HS-27A (cell line): ENCODE measurements at places on chromosomes 16 and 17.
A peak's percentile ranks its signal among the peaks of the same experiment; 100 is the strongest.

GRCh38 chr17:65268832-65269231 lies 131.7 kb downstream of the RGS9 start:
- no peak for DNase-seq

- DNase-seq, result no peak
These were observed 105.4 kb downstream of the STX8 start for GRCh38 chr17:9470171-9470570.

DNA sequence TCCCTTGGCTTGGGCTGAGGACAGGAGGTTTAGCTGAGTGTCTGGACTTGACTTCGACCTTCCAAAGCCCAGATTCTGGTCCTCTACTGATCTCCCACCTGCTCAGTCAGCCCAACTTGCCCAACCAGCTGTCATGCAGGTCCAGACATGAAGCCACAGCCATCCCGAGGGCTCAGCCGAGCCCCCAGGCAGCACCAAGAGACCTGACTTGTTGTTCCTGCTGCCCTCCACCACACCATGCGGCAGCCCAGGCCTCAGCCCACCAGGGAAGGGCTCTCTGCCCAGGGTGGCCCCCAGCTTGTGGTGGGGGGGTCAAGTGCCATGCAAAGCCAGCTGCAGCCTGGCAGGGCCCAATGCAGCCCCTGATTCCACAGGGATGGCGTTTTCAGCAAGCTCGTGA lies 17.2 kb upstream of the CACNG4 start:
- DNase-seq, result no peak

- peak; percentile 3 for DNase-seq
These were observed 117.4 kb downstream of the IRF8 start for GRCh38 chr16:86016201-86016965.

- no peak for DNase-seq
These were observed 470.7 kb downstream of the SOX9 start for GRCh38 chr17:72591289-72592241.

DNA sequence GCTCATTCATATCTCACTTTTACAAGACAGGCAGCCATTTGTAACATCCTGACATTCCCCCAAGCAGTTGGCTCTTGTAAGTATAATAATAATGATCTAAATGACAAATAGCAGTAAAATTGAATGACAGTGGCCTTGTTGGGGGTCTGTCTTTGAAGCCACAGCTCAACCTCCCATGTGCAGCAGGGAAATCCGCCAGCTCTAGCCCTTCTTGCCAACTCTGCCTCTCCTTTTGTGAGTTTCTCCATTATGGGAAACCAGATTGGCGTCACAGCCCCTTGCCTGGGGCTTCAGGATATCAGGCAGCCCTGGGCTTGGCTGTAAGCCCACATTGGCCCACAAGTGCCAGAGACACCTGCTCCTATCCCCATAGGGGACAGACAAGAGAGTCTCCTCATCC lies 70.4 kb upstream of the CACNG5 start:
- DNase-seq, result no peak

GRCh38 chr16:22123759-22124490 lies 31.6 kb downstream of the VWA3A start:
- DNase-seq, result no peak

DNA sequence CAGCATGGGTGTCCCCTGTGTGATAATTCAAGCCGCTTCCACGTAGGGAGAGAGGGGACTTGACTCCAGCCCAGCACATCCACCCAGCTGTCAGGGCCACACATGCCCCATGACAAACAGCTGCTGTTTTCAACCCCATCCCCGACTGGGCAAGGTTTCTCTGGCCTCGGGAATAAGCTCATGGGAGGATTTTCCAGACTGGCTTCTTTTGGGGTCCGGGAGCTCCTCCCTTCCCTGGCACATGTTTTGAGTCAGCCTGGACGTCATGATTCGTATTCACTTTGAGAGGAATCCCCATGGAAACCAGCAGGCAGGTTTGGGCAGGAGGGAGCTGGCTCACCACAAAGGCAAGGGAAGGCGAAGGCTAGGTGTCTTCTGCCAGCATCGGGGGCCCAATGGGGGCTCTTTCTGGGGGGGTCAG lies 156.4 kb downstream of the CMIP start:
- DNase-seq, result no peak

- no peak for DNase-seq
These were observed 8.3 kb downstream of the PRSS8 start for GRCh38 chr16:31127182-31127581.

DNA sequence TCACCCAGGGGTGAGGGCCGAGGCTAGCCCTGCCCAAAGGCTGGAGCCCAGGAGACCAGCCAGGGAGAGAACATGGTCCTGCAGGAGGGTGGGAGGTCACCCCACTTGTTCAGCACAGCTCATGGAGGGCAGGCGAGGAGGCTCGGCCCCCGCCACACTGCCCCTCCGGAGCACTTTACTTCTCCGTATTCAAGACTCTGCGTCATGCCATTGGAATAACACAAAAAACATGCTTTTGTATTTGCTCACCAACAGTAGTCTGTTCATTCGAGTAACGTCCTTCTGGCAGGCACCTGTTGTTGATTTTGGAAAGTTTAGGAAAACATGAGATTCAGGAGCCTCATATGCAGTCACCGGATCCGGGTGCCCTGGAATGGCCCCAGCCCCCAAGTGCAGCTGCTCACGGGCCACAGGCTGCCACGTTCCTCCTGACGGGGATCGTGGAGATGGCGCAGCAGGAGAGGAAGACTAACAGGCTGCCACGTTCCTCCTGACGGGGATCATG lies 81.1 kb upstream of the DNAH17 start:
- DNase-seq, result no peak

- DNase-seq, result peak; percentile 30
These were observed at the start of gene VPS25 for GRCh38 chr17:42773290-42774035. Gene VPS25 (plus strand): TSS chr17:42773449. CDS start chr17:42773476, 27 bp downstream.

- DNase-seq, result no peak
These were observed 191.0 kb upstream of the PMFBP1 start for GRCh38 chr16:72362973-72363372.

GRCh38 chr16:15906439-15906838 lies 18.0 kb upstream of the CEP20 start:
- DNase-seq, result no peak

DNA sequence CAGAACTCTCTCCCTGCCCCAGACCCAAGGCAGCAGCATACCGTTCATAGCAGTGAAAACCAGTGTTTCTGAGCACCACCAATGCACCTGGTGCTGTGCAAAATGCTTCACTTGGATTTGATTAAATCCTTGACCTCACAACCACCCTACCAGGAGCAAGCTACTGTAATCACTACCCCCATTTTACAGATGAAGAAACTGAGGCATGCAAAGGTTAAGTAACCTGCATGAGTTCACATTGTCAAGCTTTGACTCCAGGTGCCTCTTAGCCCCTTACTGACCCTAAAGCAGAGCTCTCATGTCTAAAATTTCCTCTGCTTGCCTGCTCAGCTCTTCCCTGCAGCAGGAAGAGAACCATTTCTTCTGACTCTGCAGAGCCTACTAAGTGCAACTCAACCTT lies 34.2 kb upstream of the GOSR2 start:
- DNase-seq, result no peak

DNA sequence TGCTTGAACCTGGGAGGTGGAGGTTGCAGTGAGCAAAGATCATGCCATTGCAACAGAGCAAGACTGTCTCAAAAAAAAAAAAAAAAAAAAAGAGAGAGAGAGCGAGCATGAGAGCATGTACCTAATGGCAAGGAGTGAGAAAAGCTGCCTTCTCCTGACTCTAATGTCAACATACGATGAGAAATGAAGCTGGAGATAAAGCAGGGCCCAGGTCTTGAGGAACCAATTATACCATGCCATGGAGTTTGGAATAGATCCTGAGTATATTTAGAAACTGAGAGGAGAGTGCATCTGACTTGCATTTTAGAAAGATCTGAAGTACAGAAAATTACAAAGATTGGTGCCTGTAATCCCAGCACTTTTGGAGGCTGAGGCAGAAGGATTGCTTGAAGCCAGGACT lies 3.8 kb upstream of the MAP2K6 start:
- DNase-seq, result no peak

GRCh38 chr17:61551255-61551742 lies 39.7 kb downstream of the NACA2 start:
- peak; percentile 9 for DNase-seq

DNA sequence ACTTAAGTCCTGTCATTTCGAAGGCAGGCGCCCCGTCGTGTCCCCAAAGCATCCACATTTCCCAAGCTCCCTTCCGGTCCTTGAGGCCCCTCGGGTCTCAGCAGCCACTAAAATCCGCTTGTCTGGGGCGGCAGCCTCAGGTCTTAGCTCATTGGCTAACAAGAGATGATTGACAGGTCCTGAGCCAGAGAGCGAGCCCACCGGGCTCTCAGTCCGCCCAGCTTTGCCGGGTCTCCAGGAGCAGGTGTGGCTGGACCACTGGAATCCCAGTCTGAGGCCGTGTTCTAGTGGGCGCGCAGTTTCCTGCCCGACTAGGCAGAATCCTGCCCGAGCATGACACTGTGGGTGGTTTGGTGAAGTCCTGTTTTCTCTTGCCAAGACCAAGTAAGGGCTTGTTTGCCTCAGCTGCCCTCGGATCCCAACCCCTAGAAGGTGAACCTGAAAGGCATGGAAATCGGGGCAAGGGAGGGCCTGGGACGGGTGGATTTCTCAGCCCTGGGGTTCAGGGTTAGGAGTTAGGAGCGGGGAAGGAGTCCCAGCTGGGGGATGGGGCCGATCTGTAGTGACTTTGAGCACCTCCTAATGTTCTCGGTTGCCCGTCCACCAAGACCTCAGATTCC lies 42.8 kb downstream of the MRC2 start:
- DNase-seq, result no peak

- DNase-seq, result no peak
These were observed 626 bp downstream of the TUBB3 start for GRCh38 chr16:89923640-89924296.

GRCh38 chr17:41329279-41329948 lies 13.9 kb upstream of the KRTAP17-1 start:
- peak; percentile 43 for DNase-seq

GRCh38 chr16:70805787-70806186 lies 4.8 kb upstream of the VAC14 start:
- peak; percentile 87 for DNase-seq

GRCh38 chr16:23691483-23692189 lies 12.9 kb downstream of the PLK1 start:
- DNase-seq, result no peak

DNA sequence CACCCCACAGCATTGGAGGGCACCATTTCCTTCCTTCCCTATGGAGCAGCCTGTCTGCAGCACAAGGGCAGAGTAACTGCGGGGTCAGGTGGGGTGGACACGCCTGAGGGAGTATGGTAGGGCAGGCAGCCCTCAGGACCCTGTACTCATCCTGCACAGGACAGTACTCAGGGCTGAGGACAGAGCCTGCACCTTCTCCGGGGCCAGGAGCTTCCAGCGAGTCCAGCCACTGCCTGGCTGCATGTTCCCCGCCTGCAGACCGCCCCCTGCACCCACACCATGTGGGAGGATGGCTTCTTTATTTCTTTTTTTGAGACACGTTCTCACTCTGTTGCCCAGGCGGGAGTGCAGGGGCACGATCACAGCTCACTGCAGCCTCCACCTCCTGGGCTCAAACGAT lies 47.6 kb upstream of the CDC42EP4 start:
- DNase-seq, result no peak

GRCh38 chr17:79626156-79626890 lies 15.5 kb upstream of the RBFOX3 start:
- DNase-seq, result no peak

- no peak for DNase-seq
These were observed 13.1 kb upstream of the LPCAT2 start for GRCh38 chr16:55495616-55496289.

DNA sequence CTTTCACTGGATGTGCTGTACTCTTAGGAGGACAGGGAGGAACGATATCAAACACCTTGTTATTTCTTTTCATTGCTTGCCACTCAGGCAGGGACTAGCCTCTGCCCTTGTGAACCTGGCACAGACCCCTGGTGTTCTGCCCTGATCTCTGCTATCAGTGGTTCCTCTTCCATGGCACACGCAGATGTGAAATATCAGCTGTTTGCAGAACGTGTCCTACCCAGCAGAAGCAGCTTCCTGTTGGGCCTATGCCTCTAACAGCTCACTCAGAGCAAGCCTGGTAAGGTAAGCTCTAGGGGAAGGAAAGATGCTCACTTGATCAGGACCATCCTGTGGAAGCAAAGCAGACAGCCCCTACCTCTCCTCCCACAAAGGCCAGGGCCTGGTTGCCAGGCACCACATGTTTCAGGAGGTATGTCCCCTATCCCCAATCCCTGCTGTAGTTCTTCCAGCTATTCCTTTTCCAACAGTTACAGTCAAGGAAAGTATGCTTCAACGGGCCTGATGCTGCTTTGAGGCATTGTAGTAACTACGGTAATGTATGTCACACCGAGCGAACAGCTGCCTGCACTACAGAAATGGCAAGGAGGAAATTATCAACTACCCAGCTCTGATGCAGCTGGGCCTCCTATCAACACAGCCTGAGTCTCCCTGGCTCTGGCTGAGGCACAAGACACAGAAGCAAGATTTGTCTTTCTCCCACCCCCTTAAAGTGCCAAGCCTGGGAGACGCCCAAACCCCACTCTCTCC lies 41.3 kb upstream of the GFOD2 start:
- DNase-seq, result no peak

DNA sequence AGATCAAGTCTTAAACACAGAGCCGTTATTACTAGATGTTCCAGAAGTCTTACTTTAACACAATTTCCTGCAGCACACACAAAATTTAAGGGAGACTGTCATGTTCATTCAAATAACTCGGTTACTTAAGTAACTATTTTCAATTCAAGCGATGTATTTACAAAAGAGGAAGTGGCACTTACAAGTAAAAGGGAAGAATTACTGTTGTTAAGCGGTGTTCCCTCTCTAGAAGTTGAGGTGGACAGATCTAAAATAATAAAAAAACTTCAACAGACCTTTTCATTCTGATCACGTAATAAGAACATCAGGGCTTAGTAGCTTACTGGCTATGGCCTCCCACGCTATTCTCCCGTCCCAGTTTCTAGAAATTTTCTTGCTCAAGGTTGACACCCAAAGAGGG lies 26.2 kb upstream of the TXNDC11 start:
- DNase-seq, result no peak

DNA sequence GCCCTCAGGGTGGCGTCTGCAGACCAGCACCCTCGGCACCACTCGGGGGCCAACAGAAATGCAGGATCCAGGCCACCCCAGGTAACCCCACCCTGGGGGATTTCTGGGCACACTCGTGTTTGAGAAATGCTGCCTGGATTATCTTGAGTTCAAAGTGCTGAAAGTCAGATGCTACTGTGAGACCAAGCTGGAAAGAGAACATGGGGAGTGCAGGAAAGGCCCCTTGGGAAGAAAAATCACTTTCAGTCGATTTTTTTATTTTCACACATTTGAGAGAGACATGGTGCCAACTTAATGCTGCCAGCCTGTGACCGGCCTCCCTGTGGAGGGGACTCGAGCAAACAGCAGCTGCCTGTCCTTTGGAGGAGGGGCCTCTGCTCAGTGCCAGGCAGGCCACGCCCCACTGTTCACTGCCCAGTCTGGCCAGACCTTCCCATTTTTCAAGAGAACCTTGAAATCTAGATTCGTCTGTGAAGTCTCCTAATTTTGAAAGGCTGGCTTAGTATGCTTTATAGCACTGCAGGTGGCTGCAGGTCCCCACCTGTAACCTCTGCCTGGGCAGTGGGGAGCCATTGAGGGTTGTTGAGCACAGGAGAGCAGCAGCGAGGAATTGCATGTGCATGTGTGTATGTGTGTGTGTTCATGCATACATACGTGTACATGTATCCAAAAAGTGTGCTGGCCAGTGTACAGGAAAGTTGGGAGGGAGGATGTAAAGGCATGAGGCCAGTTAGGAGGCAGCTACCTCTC lies 70.7 kb upstream of the PLCG2 start:
- DNase-seq, result no peak
